ENCODE measurements at places on chromosomes 4 and X. TPM values are rescaled to one million over a fixed set of nuclear protein-coding genes. Genes with fewer than 3 reads are reported as not detected.
A peak's percentile ranks its signal among the peaks of the same experiment; 100 is the strongest.

The BTK gene
- 6.4 TPM for polyA plus RNA-seq

The RAB41 gene
- polyA plus RNA-seq, result 0.71 TPM

The SORBS2 gene
- polyA plus RNA-seq, result 36.6 TPM

The LONRF3 gene
- polyA plus RNA-seq, result 4.3 TPM

The FAM9B gene
- not detected for polyA plus RNA-seq

The NOX1 gene
- polyA plus RNA-seq, result 1.0 TPM

The GPR173 gene
- 13.8 TPM for polyA plus RNA-seq

DNA sequence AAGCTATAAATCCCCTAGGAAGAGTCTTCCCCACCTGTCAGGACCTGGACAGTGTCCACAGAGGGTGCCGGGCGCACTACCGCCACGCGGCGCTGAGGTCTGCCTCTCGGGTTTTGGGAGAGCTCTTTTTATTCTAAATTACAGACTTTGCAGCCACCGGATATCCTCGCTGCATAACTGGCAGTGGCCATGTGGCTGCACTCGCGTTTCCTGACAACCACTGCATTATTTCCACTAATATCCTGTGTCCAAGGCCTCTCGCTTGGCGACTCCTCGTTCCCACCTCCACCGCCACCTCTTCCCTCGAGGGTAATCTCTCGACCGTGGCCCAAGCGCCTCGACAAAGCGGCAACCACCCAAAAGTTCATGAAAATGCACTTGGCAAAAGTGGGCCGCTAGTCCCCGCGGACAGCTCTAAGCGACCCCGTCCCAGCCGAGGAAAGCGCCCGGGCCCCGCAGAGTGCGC lies 512 bp upstream of the TMEM131L start:
- peak; percentile 83 for DNase-seq

- no peak for DNase-seq
Observed at GRCh38 chrX:74509989-74510388, 88.7 kb downstream of the SLC16A2 start.

DNA sequence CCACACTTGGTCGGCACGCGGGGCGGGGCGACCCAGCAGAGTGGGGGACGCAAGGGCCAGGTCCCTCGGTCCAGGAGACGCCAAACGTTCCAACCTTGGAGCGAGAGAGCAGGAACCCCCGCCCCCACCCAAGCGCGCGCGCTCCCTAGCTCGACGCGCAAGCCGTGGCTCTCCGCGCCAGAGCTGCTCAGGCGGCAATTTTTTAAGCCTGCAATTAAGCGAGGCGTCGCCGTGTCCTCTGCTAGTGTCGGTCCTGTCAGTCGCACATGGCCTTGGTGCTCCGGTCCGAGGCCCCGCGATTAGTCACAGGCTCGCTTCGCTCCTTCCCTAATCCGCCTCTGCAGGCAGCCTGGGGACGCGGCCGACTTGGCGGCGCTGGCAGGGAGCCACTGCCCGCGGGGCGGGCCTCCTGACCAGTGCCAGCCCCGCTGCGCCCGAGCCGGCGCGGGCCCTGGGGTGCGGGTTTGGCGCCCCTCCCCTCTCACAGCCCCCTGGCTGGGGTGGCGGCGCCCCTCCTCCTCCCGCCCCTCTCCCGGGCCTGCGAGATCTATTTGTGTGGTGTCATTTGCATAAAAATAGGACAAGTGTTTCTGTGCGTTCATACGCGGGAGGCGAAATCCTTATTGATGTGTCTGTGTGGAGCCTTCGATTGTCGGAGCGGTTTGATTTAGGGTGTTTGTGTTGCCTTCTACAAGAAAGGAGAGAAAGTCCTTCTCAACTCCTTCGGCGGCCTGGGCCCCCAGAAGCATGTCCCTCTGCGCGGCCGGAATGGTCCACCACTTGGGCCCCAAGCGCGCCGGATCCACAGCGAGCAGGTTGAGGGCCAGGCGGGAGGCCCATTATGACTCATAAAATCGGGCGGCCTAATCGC lies 9.8 kb upstream of the BCOR start:
- no peak for DNase-seq

DNA sequence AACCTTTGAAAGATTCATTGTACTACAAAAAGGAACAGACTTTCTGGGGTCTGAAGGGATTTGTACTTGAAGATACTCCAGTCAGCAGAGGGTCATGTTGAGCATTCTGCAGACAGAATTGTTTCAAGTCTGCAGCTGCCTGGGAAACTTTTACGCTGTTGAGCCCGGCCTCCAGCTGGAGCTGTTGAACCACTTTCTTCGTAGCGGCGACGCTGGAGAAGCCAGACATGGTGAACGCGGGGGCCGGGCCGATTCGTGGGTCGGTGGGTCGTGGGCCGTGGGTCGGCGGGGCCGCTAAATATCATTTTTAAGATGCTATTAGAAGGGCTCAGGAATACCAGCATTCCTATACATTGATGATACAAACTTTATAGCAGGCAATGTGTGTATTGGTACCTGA lies 12.0 kb upstream of the RTL9 start:
- DNase-seq, result peak; percentile 30

DNA sequence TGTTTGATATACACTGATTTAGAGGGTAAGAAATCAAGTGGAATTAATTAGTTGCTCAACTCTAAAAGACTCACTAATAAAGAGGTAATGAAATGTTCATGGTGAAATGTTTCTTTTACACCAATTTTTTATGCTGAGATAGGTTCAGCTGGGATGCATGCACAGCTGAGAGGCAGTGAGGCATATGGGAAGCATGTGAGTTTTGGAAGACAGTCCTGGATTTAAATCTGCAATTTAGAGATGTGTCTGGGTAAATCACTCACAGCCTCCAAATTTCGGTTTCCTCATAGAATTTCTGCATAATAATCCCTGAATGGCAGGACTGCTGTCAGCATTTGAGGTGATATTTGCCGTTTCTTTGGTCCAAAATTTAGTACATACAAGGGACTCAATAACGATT lies 48.2 kb upstream of the AADAT start:
- DNase-seq, result no peak

- DNase-seq, result no peak
Observed at GRCh38 chr4:7642741-7643458, 208.2 kb upstream of the PSAPL1 start.

- no peak for DNase-seq
Observed at GRCh38 chrX:152136312-152136711, 2.1 kb downstream of the MAGEA10 start.

DNA sequence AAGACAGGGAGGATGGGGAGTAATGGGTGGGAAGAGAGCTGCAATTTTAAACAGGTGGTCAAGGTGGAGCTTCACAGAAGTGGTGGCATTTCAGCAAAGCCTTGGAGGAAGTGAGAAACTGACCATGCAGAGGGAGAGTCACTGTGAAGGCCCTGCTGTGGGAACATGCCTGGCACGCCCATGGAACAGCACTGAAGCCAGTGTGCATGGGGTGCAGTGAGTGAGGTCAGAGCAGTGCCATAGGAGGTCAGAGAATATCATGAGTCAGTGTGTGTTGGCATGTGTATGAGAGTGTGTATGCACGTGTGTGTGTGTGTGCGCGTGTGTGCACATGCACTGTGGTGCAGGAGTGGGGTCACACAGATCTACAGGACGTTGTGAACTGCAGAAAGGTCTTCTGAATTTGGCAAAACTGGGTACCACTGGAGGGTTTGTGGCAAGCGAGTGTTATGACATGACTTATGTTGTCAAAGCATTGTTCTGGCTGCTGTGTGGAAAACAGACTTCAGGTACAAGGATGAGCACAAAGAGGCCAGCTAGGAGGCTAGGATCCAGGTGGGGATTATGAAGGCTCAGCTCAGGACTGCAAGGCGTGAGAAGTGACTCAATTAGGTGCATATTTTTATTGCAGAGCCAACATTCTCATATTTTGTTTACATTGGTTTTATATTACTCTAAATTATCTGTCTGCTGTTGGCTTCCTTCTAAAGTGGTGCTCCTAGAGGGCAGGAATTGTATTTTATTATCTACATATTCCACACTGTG lies 34.0 kb downstream of the ZNF827 start:
- no peak for DNase-seq

GRCh38 chrX:52216541-52216940 lies 31.9 kb downstream of the MAGED4 start:
- no peak for DNase-seq

- peak; percentile 63 for DNase-seq
Observed at GRCh38 chr4:575281-576141, 584 bp downstream of the TMEM271 start.

DNA sequence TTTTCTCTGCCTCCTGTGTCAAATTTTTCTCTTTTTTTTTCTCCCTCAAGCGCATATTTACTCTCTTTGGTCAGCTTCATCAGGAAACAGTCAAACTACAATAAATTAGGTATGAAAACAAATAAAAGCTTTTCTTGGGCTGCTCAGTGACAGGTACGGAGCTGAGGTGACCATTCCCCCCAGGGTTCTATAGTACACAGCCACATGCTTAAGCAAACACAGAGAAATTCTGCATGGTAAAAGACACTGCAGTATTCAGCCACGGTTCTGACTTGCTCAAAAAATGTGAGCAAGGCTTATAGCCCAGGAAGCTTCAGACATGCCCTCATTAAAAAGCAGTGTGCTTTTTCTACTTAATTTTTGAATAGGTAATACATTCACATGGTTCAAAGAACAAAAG lies 138.5 kb downstream of the GRIA3 start:
- DNase-seq, result no peak

GRCh38 chr4:8701126-8702019 lies 108.8 kb downstream of the CPZ start:
- DNase-seq, result no peak

- DNase-seq, result no peak
Observed at GRCh38 chr4:74460833-74461232, 15.9 kb downstream of the AREG start.

GRCh38 chr4:142917678-142918077 lies 71.6 kb upstream of the INPP4B start:
- no peak for DNase-seq

DNA sequence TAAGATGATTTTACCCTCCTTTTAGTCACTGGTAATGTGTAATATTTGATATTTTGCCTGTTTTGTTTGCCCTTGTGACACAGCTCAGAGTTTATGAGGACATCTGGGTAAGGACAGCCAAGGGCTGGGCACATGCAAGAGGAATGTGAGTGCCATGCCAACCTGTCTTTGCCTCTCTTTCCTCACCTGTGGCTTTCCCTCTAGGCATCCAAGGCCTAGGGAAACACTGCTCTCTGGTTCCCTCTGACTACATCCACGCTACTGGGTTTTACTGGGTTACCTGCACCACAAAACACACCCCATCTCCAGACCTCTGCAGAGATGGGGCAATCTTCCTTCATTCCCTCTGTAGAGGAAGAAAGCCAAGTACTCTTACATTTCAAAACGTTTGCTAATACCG lies 7.7 kb downstream of the HPGDS start:
- no peak for DNase-seq

DNA sequence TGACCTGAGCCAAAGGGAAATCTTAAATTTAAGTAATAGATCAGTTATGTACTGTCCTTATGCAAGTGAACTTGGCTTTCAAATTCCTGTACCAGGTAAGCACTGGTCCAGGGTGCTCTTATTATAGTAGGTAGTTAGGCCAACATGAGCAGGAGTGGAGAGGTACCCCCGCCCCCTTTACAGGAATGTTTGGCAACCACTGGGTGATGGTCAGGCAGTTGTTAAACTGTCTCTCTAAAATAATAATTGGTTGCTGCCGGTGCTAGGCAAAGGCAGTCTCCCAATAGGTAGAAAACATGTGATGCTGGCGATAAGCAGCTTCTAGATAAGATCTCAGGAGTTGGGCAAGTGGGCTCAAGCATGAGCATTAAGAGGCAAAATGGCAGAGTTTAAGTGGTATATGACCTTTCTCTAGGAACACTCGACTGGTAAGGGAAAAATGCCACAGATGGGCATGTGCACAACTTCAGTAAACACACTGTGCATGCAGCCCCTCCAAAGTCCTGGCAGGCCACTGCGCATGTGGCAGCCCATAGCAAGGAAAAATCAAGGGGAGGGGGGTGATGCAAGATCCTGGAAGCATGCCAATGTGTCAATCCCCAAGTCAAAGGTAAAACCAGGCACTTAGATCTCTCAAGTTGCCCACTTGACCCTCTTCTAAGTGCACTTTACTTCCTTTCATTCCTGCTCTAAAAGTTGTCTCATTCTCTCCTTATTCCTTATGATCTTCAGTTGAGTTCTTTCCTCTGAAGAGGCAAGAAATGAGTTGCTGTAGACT lies 1239.7 kb downstream of the C4orf33 start:
- peak; percentile 17 for DNase-seq

GRCh38 chrX:150165776-150166610 lies 197.1 kb upstream of the MAMLD1 start:
- DNase-seq, result no peak

DNA sequence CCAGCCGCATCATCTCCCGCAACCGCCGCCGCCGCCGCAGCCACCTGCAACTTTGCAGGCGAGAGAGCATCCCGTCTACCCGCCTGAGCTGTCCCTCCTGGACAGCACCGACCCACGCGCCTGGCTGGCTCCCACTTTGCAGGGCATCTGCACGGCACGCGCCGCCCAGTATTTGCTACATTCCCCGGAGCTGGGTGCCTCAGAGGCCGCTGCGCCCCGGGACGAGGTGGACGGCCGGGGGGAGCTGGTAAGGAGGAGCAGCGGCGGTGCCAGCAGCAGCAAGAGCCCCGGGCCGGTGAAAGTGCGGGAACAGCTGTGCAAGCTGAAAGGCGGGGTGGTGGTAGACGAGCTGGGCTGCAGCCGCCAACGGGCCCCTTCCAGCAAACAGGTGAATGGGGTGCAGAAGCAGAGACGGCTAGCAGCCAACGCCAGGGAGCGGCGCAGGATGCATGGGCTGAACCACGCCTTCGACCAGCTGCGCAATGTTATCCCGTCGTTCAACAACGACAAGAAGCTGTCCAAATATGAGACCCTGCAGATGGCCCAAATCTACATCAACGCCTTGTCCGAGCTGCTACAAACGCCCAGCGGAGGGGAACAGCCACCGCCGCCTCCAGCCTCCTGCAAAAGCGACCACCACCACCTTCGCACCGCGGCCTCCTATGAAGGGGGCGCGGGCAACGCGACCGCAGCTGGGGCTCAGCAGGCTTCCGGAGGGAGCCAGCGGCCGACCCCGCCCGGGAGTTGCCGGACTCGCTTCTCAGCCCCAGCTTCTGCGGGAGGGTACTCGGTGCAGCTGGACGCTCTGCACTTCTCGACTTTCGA lies 654 bp downstream of the ATOH1 start:
- no peak for DNase-seq

- no peak for DNase-seq
Observed at GRCh38 chr4:188647820-188648370, 508.7 kb downstream of the TRIML1 start.

GRCh38 chr4:170990989-170991589 lies 822.1 kb upstream of the GALNTL6 start:
- peak; percentile 10 for DNase-seq
